ENCODE measurements at places on chromosomes 5 and 9. TPM values are rescaled to one million over a fixed set of nuclear protein-coding genes. Genes with fewer than 3 reads are reported as not detected.

DNA sequence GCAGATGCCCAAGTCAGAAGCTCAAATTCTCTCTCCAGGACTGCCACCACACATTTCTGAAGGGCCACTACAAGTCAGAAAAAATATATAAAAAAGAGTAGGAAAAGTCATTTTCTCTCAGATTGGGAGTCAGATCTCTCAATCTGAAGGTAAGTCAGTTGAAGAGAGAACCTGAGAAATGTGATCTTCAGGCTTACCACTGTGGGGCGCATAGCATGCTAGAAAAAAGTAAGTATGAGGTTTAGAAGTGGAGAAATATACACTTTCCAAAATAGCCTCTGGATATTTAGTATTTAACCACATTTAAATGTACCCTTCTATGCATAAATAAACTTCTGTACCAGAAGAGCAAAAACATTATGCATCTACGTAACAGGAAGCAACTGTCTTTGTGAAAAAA is 800.7 kb upstream of the CTNND2 start:
- DNase-seq, result no peak

DNA sequence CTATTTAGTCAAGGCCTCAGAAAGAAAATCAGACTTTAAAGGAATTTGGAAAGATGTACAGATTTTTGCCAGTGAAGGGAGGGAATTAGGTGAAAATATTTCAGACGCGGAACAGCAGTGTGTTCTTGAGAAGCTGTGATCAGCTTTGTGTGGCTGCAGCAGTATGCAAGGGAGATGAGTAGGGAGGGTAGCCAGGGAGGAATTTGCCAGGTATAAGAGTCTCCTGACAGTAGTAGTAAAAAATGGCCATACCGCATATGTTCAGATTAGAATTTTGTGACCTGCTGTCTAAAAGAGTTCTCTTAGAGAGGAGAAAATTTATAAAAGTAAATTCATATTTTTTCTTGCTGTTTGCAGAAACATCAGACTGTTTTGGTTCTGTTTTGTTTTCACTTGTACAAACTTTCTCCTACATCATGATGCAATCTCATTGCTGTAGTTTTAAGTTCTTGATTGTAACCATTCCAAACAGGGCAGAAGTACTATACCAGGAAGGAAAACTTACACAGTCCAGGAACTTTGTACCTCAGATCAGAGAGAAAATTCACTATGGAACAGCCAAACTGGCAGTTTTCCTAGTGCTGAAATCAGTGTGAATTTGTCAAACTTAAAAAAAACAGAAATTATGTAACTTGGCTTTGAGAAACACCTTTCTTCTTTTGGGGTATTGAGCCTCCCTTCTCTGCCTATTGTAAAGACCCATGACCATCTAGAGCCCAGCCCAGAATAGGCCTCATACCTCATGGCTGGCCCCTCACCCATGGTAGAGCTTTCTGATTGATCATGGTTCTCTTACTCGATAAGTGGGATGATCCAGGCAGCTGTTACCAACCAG is 78.4 kb upstream of the NR3C1 start:
- no peak for DNase-seq

- no peak for DNase-seq
These were observed 274.9 kb downstream of the EFNA5 start for GRCh38 chr5:107395632-107396350.

DNA sequence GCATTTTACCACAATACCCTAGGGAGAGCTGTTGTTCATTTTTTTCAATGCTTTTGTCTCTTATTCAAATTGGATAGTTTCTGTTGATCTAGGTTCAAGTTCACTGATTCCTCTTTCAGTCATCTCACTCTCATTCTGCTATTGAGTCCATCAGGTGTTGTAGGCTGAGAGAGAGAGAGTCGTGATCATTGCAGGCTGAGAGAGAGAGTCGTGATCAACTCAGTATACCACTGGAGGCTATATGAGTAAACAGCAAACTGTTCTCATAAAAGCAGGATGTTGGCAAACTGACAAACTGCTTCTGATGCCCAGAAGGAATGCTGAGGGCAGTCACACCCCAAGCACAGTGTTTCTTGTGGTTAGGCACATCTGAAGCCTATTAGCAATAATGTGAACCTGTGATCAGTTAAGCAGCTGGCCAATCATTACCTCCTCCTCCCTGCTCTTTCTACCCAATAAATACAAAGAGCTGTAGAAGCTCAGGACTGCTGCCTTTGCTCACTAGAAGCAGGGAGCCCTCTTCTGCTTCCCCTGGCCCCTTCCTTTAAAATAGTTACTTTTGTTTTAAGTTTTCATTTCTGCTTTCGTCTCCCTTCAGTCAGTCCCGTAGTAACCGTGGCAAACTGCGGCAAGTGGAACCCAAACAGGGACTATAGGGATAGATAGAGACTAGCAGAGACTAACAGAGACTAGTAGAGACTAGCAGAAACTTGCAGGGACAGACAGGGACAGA is 476.1 kb upstream of the ACO1 start:
- no peak for DNase-seq

GRCh38 chr9:129932303-129933151 is 97.3 kb downstream of the USP20 start:
- peak; percentile 33 for DNase-seq

- DNase-seq, result no peak
These were observed 267.2 kb upstream of the DAB2 start for GRCh38 chr5:39691993-39692392.

GRCh38 chr5:159630545-159630944 is 285.7 kb upstream of the ADRA1B start:
- DNase-seq, result no peak

ELOVL7 gene
- total RNA-seq, result 2.6 TPM

MXD3 gene
- 26.4 TPM for total RNA-seq

COL27A1 gene
- total RNA-seq, result 10.5 TPM

OBP2A gene
- not detected for total RNA-seq
